ENCODE measurements at places on chromosomes 5 and 9. TPM values are rescaled to one million over a fixed set of nuclear protein-coding genes. Genes with fewer than 3 reads are reported as not detected.

OCLN gene
- total RNA-seq = 0.83 TPM

NFIB gene
- 2.2 TPM for total RNA-seq

ATP10B gene
- total RNA-seq = not detected

IL31RA gene
- 0.90 TPM for total RNA-seq

PTPRD gene
- total RNA-seq = 0.18 TPM

EGFLAM gene
- total RNA-seq = 1.1 TPM

NR4A3 gene
- total RNA-seq = 1.9 TPM

OLFM1 gene
- total RNA-seq = 0.36 TPM

WDR38 gene
- not detected for total RNA-seq

ZDHHC11B gene
- not detected for total RNA-seq

TRAF1 gene
- total RNA-seq = 3.9 TPM

FCN2 gene
- total RNA-seq = not detected

OR13C9 gene
- total RNA-seq = not detected

MYOZ3 gene
- under 0.01 TPM for total RNA-seq

EIF4E1B gene
- not detected for total RNA-seq

SPATA31A3 gene
- total RNA-seq = not detected

CDX1 gene
- total RNA-seq = 0.18 TPM

- no peaks in the 10 kb centered on the region for H3K36me3 ChIP-seq
- DNase-seq = peak; percentile 73
- H3K27ac ChIP-seq = no peak overlapping the region
- no peak overlapping the region for H3K4me3 ChIP-seq
- no peaks in the 10 kb centered on the region for H3K27me3 ChIP-seq
Observed at GRCh38 chr5:127006744-127007143, 23.6 kb downstream of the MARCHF3 start.

DNA sequence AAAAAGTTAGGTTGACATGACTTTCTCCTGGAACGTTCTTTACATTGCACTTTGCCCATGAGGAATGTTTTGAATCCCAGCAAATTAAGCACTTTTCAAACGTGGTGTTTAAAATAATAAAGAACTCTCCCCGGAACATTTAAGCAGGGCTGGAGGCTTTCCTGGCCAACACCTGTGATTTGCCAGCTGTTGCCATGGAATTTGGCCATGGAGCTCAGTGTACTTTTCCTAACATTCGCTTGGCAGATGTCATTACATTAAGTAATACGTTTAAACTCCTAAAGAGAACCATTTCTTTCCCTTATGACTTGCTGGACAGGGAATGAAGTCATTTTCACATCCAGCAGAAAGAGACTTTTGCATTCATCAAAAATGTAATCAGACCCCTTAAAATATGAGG is 146.1 kb downstream of the GAS1 start:
- no peaks in the 10 kb centered on the region for H3K36me3 ChIP-seq
- H3K27me3 ChIP-seq = peaks cover 9% of the 10 kb centered on the region
- no peak overlapping the region for H3K4me3 ChIP-seq
- DNase-seq = peak; percentile 15
- peaks cover 4% of the 10 kb centered on the region for H3K4me1 ChIP-seq

DNA sequence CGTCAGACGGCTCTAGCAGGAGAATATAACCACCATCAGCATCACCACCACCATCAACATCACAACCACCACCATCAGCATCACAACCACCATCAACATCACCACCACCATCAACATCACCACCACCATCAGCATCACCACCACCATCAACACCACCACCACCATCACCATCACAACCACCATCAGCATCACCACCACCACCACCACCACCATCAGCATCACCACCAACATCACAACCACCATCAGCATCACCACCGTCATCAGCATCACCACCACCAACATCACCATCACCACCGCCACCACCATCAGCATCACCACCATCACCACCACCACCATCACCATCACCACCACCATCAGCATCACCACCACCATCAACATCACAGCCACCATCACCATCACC is 210.7 kb downstream of the C9orf50 start:
- no peak overlapping the region for H3K27ac ChIP-seq
- DNase-seq = no peak
- no peaks in the 10 kb centered on the region for H3K27me3 ChIP-seq

DNA sequence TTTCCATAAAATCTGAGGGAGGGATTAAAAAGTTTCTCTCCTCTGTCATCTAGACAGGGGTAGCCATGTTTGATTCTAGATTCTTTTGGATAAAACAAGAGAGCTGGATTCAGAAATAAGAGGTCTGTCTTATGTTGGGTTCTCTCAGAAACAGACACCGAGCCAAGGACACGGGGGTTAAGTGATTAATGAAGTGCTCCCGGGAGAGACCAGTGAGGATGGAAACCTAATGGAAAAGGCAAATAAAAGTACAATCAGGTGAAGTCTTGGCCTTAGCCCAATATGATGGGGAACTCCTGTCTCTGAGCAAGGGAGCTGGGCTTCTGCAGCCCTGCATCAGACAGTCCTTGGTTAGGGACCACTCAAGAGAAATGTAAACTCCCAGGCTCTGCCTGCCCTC is 308.8 kb upstream of the PANK3 start:
- H3K36me3 ChIP-seq = no peaks in the 10 kb centered on the region
- no peak for DNase-seq
- no peak overlapping the region for H3K27ac ChIP-seq
- H3K4me3 ChIP-seq = no peak overlapping the region
- no peaks in the 10 kb centered on the region for H3K4me1 ChIP-seq

GRCh38 chr9:4970970-4971641 is 14.0 kb upstream of the JAK2 start:
- H3K27me3 ChIP-seq = peaks cover 6% of the 10 kb centered on the region
- no peaks in the 10 kb centered on the region for H3K4me1 ChIP-seq

DNA sequence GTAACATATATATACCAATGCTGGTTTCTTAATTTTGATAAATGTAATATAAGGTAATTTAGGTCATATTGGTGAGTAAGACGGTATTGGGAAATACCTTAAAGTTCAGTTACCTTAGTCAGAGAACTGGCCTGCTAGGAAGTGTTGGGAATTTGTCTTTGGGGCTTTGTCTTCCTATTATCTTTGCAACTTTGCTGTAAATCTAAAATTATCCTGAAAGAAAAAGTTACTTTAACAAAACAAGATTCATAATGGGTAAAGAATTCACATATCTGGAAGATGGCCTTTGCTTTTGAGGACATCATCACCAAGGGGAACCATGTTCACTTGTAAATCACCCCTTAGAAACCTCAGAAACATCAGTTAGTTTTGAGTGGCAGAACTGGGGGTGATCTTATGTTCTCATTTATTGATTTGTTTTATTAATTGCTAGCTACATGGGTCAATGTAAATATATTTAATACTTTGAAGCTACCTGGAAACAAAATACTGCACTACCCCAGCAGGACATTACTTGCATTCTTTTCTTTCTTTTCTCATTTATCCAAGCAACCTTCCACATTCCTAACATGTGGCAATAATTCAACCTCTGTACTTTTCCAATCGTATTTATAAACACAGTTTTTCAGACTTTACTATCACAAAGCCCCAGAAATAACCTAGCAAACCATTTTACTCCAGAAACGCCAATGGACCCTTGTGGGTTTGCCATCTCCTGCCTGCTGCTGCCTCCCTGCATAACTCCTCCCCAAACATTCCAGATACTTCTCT is 41.4 kb downstream of the GLIS3 start:
- no peak overlapping the region for H3K4me3 ChIP-seq
- H3K4me1 ChIP-seq = peaks cover 8% of the 10 kb centered on the region
- H3K27me3 ChIP-seq = no peaks in the 10 kb centered on the region
- peak overlapping the region; percentile 49 for H3K27ac ChIP-seq

DNA sequence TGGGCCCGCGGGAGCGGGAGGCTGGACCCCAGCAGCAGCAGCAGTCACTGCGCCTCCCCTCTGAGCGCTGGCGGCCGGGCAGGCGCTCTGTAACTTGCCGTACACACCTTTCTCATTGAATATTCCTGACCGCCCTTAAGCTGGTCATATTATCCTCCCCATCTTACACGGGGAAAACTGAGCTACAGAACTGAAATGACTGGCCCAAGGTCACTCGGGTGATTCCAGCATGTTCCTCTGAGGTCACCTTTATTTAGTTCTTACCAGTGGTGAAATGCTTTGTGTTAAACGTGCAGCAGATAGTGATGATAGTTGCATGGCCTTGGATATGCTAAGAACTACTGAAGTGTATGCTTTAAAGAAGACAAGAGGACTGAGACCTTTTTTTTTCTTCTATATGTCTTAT is 607 bp downstream of the UQCRQ start:
- H3K4me1 ChIP-seq = peaks cover 3% of the 10 kb centered on the region
- H3K27ac ChIP-seq = peak overlapping the region; percentile 73
- DNase-seq = no peak
- peaks cover 19% of the 10 kb centered on the region for H3K36me3 ChIP-seq
- H3K4me3 ChIP-seq = peak overlapping the region; percentile 81
- H3K27me3 ChIP-seq = no peaks in the 10 kb centered on the region

GRCh38 chr9:126471084-126471624 is 142.6 kb upstream of the LMX1B start:
- H3K4me1 ChIP-seq = peaks cover 9% of the 10 kb centered on the region
- no peak overlapping the region for H3K4me3 ChIP-seq
- no peaks in the 10 kb centered on the region for H3K36me3 ChIP-seq
- H3K27me3 ChIP-seq = no peaks in the 10 kb centered on the region
- H3K27ac ChIP-seq = no peak overlapping the region

DNA sequence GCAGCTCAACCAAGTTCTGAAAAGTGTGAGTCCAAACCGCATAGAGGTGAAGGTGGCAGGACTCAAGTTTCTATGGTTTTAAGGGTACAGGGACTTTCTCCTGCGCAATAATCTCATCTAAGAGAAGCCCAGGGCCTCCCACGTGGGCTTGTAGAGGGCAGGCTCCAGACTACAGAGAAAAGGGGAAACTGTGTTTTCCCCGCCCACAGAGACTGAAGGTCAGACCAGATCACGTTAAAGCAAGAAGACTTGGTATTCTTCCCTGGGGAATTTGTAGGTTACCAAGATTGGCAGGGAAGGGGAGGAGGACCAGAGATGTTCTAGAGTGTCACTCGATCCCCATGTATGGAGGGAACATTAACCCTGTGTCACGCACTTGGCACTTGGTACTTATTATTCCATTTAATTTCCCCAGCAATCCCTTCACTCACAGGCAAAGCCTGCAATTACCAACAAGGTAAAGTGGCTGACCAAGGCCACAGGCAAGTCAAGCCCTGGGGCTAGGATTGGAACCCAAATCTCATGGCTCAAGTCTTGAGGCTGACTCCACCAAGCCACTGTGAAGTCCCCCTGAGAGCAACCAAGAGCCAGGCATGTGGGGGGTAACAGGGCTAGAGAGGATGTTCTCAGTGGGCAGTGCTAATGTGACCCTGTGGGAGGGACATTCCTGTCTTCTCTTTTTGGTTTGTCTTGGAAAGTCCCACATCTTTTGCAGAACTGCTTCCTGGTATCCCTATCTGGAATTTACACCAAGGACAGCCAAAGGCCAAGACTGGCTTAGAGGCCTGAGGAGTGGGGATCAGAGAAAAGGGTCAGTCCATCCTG is 18.3 kb upstream of the NEK6 start:
- no peak overlapping the region for H3K4me3 ChIP-seq
- peaks cover 8% of the 10 kb centered on the region for H3K27me3 ChIP-seq
- H3K27ac ChIP-seq = no peak overlapping the region
- DNase-seq = no peak

DNA sequence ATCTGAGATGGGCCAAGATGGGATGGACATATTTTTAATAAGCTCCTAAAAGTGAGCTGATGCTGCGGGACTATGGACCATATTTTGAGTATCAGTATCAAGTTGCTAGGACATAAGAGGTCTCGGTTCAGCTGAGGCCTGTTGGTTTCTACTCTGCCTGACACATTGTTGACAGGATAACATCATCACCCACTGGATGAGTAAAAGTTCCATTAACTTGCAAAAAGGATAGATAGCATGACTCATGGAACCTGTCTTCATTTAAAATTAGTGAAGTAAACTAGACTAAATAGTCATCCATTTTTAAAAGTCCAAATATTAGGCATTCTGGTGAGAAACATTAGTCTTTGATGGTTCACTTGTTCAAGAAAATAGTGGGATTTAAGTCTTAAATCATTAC is 33.3 kb downstream of the PARP8 start:
- H3K27ac ChIP-seq = no peak overlapping the region
- peaks cover 2% of the 10 kb centered on the region for H3K4me1 ChIP-seq
- no peak overlapping the region for H3K4me3 ChIP-seq
- peak; percentile 32 for DNase-seq
- H3K27me3 ChIP-seq = no peaks in the 10 kb centered on the region

DNA sequence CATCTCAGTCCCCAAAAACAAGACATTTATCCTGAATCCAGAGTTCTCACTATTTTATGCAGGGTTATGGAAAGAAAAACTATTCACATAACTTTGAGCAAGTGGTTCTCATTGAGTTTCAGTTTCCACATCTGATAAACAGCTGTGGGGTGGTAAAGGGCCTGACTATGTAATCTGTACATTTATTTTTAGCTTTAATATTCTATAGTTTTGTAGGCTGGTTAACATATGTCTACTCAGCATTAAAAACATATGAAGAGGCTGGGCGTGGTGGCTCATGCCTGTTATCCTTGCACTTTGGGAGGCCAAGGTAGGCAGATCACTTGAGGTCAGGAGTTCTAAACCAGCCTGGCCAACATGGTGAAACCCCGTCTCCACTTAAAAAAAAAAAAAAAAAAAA is 301.5 kb upstream of the CCNG1 start:
- no peak overlapping the region for H3K27ac ChIP-seq
- H3K36me3 ChIP-seq = no peaks in the 10 kb centered on the region
- H3K4me3 ChIP-seq = no peak overlapping the region
- H3K27me3 ChIP-seq = no peaks in the 10 kb centered on the region
- DNase-seq = no peak

DNA sequence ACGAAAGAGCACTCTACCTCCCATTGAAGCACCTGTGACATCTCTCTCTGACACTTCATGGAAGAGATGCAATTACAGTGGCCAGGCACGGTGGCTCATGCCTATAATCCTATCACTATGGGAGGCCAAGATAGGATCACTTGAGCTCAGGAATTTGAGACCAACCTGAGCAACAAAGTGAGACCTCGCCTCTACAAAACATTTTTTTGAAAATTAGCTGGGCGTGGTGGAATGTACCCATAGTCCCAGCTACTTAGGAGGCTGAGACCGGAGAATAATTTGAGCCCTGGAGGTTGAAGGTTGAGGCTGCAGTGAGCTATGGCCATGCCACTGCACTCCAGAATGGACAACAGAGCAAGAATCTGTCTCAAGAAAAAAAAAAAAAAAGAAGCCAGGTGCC is 45.5 kb downstream of the GLDC start:
- H3K4me3 ChIP-seq = no peak overlapping the region
- DNase-seq = no peak
- no peaks in the 10 kb centered on the region for H3K27me3 ChIP-seq
- H3K27ac ChIP-seq = no peak overlapping the region
- no peaks in the 10 kb centered on the region for H3K4me1 ChIP-seq
- no peaks in the 10 kb centered on the region for H3K36me3 ChIP-seq

GRCh38 chr9:100084128-100084453 is 14.7 kb downstream of the ERP44 start:
- no peaks in the 10 kb centered on the region for H3K36me3 ChIP-seq
- H3K27me3 ChIP-seq = no peaks in the 10 kb centered on the region
- H3K27ac ChIP-seq = no peak overlapping the region

GRCh38 chr9:82037126-82037525 is 48.6 kb downstream of the SPATA31D1 start:
- H3K27ac ChIP-seq = no peak overlapping the region
- no peaks in the 10 kb centered on the region for H3K36me3 ChIP-seq
- no peak for DNase-seq

- H3K36me3 ChIP-seq = no peaks in the 10 kb centered on the region
- no peak overlapping the region for H3K27ac ChIP-seq
- H3K4me1 ChIP-seq = no peaks in the 10 kb centered on the region
- DNase-seq = no peak
- no peak overlapping the region for H3K4me3 ChIP-seq
Observed at GRCh38 chr5:157182143-157182757, 1.6 kb downstream of the ITK start.

- H3K36me3 ChIP-seq = peaks cover 48% of the 10 kb centered on the region
- no peak overlapping the region for H3K27ac ChIP-seq
- no peak overlapping the region for H3K4me3 ChIP-seq
- H3K4me1 ChIP-seq = no peaks in the 10 kb centered on the region
- peak; percentile 63 for DNase-seq
Observed at GRCh38 chr9:111582888-111583287, 16.6 kb downstream of the PTGR1 start.

Data from IMR-90 (cell line).